ENCODE measurements at places on chromosomes 5 and 9.

GRCh38 chr5:121691478-121691877 lies 160.2 kb upstream of the FTMT start:
- DNase-seq: no peak

GRCh38 chr5:72137826-72138409 lies 30.6 kb downstream of the MAP1B start:
- DNase-seq: no peak

- DNase-seq: no peak
Measured at GRCh38 chr9:86079865-86080469, 19.4 kb downstream of the GOLM1 start.

GRCh38 chr5:40150896-40151295 lies 528.8 kb upstream of the PTGER4 start:
- no peak for DNase-seq

GRCh38 chr9:107597743-107598217 lies 108.2 kb upstream of the KLF4 start:
- DNase-seq: no peak

GRCh38 chr5:79886456-79886855 lies 104.6 kb downstream of the MTX3 start:
- DNase-seq: no peak

GRCh38 chr5:111075520-111075919 lies 4.0 kb downstream of the TSLP start:
- no peak for DNase-seq

GRCh38 chr5:59842999-59843398 lies 50.5 kb downstream of the PDE4D start:
- no peak for DNase-seq

DNA sequence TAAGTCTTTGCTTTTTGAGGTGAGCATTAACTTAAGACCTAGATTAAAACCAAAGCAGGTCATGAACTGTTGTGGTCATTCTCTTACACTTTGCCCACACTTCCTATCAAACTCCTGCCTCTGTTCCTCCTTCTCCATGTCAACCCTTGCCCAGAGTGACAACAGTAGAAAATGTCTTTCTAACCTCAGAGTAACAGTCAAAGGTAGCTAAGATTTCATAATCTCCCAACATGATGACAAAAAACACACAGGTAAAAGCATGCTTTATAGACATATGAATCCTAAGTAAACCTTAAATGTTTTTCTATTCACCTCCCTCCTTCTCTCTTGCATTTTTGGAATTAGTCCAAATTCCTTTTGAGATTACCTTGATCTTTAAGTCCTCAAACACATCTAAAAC lies 422.3 kb downstream of the SPATA31D1 start:
- no peak for DNase-seq

DNA sequence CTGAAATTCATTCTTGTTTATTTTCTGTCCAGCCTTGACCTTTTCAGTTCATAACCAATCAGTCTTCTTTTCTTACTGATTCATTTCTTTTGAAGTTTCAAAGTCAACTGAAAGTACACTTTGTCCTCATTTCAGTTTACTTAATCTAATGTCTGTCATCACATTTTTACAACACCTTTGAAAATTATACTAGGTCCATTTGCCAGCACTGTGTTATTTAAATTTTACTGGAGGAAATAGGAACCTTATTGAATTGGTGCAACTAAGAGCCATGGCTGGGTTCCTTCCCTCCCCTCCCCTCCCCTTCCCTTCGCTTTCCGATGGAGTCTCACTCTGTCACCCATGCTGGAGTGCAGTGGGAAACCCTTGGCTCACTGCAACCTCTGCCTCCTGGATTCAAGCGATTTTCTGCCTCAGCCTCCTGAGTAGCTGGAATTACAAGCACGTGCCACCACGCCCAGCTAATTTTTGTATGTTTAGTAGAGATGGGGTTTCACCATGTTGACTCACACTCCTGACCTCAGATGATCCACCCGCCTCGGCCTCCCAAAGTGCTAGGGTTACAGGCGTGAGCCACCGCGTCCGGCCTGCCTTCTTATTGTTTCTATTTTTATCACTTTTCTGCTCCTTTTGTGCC lies 6.3 kb downstream of the RMI1 start:
- no peak for DNase-seq

- no peak for DNase-seq
Measured at GRCh38 chr5:74390822-74391221, 249.7 kb downstream of the ENC1 start.

DNA sequence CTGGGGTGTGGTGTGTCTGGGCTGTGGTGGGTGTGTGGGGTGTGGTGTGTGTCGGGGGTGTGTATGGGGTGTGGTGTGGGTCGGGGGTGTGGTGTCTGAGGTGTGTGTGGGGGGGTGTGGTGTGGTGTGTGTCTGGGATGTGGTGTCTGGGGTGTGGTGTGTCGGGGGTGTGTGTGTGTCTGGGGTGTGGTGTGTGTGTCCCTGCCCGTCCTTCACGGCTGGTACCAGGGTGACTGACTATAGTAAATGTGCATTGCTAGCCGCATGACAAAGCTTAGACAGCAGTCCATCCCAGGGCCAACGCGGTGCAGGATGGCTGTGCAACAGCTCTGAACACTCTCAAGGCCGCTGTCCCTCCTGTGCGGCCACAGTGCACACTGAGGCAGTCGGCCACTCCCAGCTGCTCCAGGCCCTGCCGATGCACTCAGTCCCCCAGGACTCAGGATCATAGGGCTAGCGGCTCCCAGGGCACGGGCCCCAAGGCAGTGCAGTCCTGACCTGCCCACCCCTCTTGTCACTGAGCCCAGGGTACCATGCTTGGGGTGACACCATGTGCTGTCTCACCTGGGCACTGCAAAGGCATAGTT lies 54.0 kb downstream of the SECISBP2 start:
- DNase-seq: no peak

GRCh38 chr5:17895288-17896033 lies 261.2 kb downstream of the TAF11L14 start:
- no peak for DNase-seq

- DNase-seq: no peak
Measured at GRCh38 chr5:107969847-107970246, 299.1 kb upstream of the EFNA5 start.

DNA sequence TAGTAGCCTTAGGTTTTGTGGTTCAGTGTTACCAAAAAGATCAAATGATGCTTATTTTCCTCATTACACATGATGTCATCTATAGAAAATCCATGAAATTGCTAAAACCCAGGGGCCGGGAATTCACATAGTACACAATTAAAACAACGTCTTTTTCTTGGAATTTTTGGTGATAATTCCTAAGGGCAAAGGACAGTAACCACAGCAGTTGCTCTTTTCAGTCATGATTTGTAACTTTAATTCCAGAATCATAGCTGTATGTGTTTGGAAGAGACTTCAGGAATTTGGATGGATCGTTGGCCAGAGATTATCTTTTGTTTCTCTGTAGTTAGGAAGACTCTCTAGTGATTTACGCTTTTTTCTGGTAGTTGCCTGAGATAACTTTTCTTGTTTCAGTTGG lies 748.7 kb downstream of the TLE4 start:
- DNase-seq: no peak

- DNase-seq: no peak
Measured at GRCh38 chr5:66653325-66653724, 57.1 kb downstream of the MAST4 start.

- DNase-seq: no peak
Measured at GRCh38 chr5:157463621-157464518, 3.9 kb downstream of the NIPAL4 start.

GRCh38 chr5:102747386-102748166 lies 7.5 kb upstream of the PAM start:
- DNase-seq: no peak

- DNase-seq: no peak
Measured at GRCh38 chr5:93371893-93372292, 209.1 kb downstream of the NR2F1-AS1 start.

DNA sequence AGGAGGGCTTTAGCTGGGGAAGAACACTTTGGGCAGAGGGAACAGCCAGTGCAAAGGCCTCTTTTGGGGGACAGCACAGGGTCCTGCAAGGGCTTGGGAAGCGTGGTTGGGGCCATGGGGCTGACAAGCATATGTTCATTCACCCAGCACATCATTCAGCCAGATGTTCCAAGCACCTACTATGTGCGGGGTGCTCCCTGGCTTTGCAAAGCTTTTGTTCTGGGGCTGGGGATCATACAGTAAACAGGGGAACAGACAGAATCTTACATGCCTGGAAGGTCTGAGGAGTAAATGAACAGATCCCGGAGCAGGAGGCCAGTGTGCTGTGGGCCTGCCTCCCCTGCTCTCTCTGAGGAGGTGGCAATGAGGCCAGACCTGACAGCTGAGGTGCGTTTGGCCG lies 16.7 kb downstream of the PSD2 start:
- no peak for DNase-seq

DNA sequence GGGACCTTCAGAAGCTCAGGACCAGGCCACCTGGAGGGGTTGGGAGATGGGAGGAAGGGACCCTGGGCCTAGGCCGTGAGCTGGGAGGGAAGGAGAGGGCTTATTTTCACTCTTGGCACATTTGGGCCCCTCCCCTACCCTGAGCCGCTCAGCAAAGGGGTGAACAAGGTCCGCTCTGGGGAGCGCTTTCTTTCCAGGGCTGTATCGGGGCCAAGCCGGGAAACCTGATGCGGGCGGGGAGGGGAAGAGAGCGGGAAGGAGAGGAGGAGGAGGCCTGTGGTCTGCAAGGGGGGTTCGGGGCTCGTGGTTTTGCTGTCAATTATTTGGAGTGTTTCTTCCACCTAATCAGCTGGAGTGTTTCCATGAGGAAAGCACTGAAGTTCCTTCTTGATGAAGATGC lies 62.7 kb upstream of the RXRA start:
- DNase-seq: no peak

- no peak for DNase-seq
Measured at GRCh38 chr5:76083555-76084495, 642 bp downstream of the SV2C start.

All from NCI-H1436 treated with DMSO at 0.1 percent for 48 hours (cell line).